ENCODE measurements at places on chromosomes 2 and 18. TPM values are rescaled to one million over a fixed set of nuclear protein-coding genes. Genes with fewer than 3 reads are reported as not detected.

Gene RUFY4
- 0.77 TPM for total RNA-seq

Gene CNRIP1
- 0.17 TPM for total RNA-seq

Gene CXCR1
- not detected for total RNA-seq

DNA sequence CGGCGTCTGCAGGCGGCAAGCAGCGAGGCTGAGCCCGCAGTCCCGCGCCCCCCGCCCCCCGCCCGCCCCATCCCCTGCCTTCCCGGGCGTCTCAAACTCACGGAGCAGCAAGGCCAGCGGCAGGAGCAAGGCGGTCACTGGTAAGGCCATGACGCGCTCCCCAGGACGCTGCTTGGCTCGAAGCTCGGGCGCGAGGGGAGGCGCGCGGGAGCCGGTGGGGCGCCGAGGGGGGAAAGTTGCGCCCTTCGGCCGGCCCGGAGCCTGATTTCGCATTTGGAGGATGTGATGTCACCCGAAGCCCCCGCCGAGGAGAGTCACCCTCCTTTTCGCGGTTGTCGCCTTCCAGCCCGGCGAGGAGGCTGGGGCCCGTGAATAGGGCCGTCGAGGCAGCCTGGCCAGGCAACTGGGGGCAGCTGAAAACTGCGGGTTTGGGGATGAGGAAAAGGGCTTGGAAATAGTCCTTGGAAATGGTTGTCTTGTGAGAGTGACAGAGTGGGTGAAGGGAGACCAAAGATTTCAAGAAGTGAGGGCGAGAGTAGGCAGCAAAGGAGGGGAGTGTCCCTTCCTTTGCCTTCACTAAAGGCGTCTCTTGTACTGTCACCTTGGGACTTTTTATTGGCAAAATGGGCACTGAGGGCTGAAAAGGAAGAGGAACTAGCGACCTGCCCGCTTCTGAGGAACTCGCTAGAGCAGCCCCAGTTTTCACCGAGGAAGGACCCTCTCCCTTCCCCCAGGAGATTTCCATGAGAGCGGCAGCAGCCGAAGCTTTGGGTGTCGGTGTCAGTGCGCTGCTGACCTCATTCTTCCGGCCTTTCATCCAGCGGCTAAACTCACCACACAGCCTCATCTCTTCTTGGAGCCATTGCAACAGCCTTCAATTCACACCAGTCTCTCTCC lies at the start of gene CD8A:
Gene CD8A (minus strand): TSS at position 238 of the 897 bp plus-strand sequence. CDS start 88 bp downstream, at position 150.
- H3K4me1 ChIP-seq, result peaks cover 20% of the 10 kb centered on the region
- peak within 1 kb of the TSS; percentile 32 for H3K27ac ChIP-seq
- H3K4me3 ChIP-seq, result peak within 1 kb of the TSS; percentile 87
- H3K27me3 ChIP-seq, result peaks cover 50% of the 10 kb centered on the region
- DNase-seq, result no peak

- no peak overlapping the region for H3K4me3 ChIP-seq
- H3K36me3 ChIP-seq, result no peaks in the 10 kb centered on the region
- no peak overlapping the region for H3K27ac ChIP-seq
- H3K27me3 ChIP-seq, result peaks cover 26% of the 10 kb centered on the region
- H3K4me1 ChIP-seq, result no peaks in the 10 kb centered on the region
Measured at GRCh38 chr18:78767648-78768071, 212.0 kb upstream of the SALL3 start.

- H3K4me3 ChIP-seq, result no peak overlapping the region
- H3K36me3 ChIP-seq, result no peaks in the 10 kb centered on the region
- no peak overlapping the region for H3K27ac ChIP-seq
- no peak for DNase-seq
- H3K27me3 ChIP-seq, result peaks cover 14% of the 10 kb centered on the region
- peaks cover 8% of the 10 kb centered on the region for H3K4me1 ChIP-seq
Measured at GRCh38 chr2:170847716-170848115, 31.0 kb downstream of the GAD1 start.

Gene SGPP2
- total RNA-seq, result 4.5 TPM

Gene FLACC1
- total RNA-seq, result 4.5 TPM

GRCh38 chr2:33494877-33495641 lies 18.6 kb downstream of the RASGRP3 start:
- peak overlapping the region; percentile 81 for H3K27ac ChIP-seq
- H3K36me3 ChIP-seq, result peaks cover 2% of the 10 kb centered on the region
- H3K4me3 ChIP-seq, result no peak overlapping the region
- peaks cover 29% of the 10 kb centered on the region for H3K4me1 ChIP-seq

DNA sequence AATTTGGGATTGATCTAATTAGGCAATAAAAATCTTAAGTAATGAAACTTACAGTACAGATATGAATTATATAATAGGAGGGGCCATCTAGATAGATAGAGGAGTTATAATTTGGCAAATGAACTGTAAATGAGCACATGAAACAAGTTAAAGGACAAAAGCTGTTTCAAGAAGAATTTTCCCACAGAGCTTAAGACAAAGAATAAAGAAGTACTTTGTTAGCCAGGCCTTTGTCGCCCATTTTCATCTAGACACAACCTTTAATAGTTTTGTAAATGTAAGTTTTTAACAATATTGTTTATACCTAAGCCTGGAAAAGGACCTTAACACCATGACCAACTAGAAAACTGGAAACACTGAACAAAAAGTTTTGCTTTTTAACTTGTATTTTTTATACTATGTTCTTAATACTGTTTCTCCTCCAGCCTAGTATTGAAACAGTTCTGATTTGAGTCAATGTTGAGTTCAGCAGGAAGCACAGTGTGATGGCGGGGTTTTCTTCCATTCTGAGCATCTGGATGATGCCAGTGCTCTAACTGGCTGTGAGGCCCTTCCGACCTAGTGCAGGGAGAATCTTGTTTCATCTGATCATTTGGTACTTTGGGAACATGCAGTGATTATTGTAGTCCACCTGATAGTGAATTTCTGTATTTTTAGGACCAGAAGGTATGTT lies 37.6 kb downstream of the FARP2 start:
- DNase-seq, result no peak
- H3K27ac ChIP-seq, result no peak overlapping the region
- no peaks in the 10 kb centered on the region for H3K27me3 ChIP-seq
- H3K4me3 ChIP-seq, result no peak overlapping the region

GRCh38 chr18:50172367-50172766 lies 22.6 kb downstream of the MYO5B start:
- peaks cover 2% of the 10 kb centered on the region for H3K4me1 ChIP-seq
- no peaks in the 10 kb centered on the region for H3K36me3 ChIP-seq
- no peak for DNase-seq
- H3K27ac ChIP-seq, result no peak overlapping the region

Gene HPCAL1
- 44.2 TPM for total RNA-seq

Gene KRTCAP3
- 9.1 TPM for total RNA-seq

Measured in T-helper 17 cell (primary cell).